ENCODE measurements at places on chromosomes 7 and 10. TPM values are rescaled to one million over a fixed set of nuclear protein-coding genes. Genes with fewer than 3 reads are reported as not detected.

Gene STAMBPL1
- 3.0 TPM for polyA plus RNA-seq

Gene VWDE
- 0.69 TPM for polyA plus RNA-seq

Gene MYL7
- not detected for polyA plus RNA-seq

Gene CALML3
- polyA plus RNA-seq = 15.9 TPM

Gene VSTM2A
- not detected for polyA plus RNA-seq

Gene OR2A1
- polyA plus RNA-seq = not detected

Gene AGMO
- 4.5 TPM for polyA plus RNA-seq

Gene NUDT13
- polyA plus RNA-seq = 3.7 TPM

Gene SEC31B
- 5.6 TPM for polyA plus RNA-seq

Gene LIPK
- polyA plus RNA-seq = not detected

Gene HECW1
- 7.5 TPM for polyA plus RNA-seq

Gene PVRIG
- not detected for polyA plus RNA-seq

Gene ZNF503
- polyA plus RNA-seq = 45.8 TPM

Gene CARD11
- polyA plus RNA-seq = 0.22 TPM

Gene GHITM
- polyA plus RNA-seq = 376 TPM

Gene CC2D2B
- 0.80 TPM for polyA plus RNA-seq

Gene PPP1R9A
- 2.6 TPM for polyA plus RNA-seq
